ENCODE measurements at places on chromosomes 5 and 9. TPM values are rescaled to one million over a fixed set of nuclear protein-coding genes. Genes with fewer than 3 reads are reported as not detected.

Gene MSX2
- 4.9 TPM for total RNA-seq

Gene F2RL2
- total RNA-seq, result 3.7 TPM

Gene AQP3
- total RNA-seq, result 16.7 TPM

Gene SGCD
- total RNA-seq, result 6.2 TPM

Gene LURAP1L
- total RNA-seq, result 31.0 TPM

Gene ADCY2
- not detected for total RNA-seq

Gene PSMB7
- total RNA-seq, result 327 TPM

Gene INSL4
- 16.7 TPM for total RNA-seq

Gene ASPN
- total RNA-seq, result not detected

Measured in A549 treated with GW870086 at 1 μM for 4 hours (cell line).